Caco-2 (cell line): ENCODE measurements at places on chromosomes 7 and 10. TPM values are rescaled to one million over a fixed set of nuclear protein-coding genes. Genes with fewer than 3 reads are reported as not detected.

FEZF1 gene
- total RNA-seq = not detected in 2 replicates

FAM237B gene
- total RNA-seq = not detected in 2 replicates

SLC37A3 gene
- 40.6 and 46.4 TPM in 2 replicates for total RNA-seq

ASIC3 gene
- 0.70 and 1.1 TPM in 2 replicates for total RNA-seq

GLI3 gene
- 1.00 and 1.1 TPM in 2 replicates for total RNA-seq

BLNK gene
- 0.30 and 0.36 TPM in 2 replicates for total RNA-seq

MOGAT3 gene
- 6.3 and 8.1 TPM in 2 replicates for total RNA-seq

SLC16A12 gene
- not detected in 2 replicates for total RNA-seq

PLEKHS1 gene
- total RNA-seq = not detected in 2 replicates

PIK3CG gene
- total RNA-seq = not detected in 2 replicates

CALN1 gene
- total RNA-seq = not detected in 2 replicates

HOXA5 gene
- 4.3 and 4.9 TPM in 2 replicates for total RNA-seq

OR2A25 gene
- not detected in 2 replicates for total RNA-seq

- DNase-seq = no peak
Measured at GRCh38 chr7:97026715-97027426, 2.2 kb upstream of the DLX5 start.

GRCh38 chr7:75601539-75601938 is 109.4 kb downstream of the SPDYE5 start:
- no peak for DNase-seq

- DNase-seq = no peak
Measured at GRCh38 chr7:135235841-135236240, 2.2 kb downstream of the STRA8 start.

DNA sequence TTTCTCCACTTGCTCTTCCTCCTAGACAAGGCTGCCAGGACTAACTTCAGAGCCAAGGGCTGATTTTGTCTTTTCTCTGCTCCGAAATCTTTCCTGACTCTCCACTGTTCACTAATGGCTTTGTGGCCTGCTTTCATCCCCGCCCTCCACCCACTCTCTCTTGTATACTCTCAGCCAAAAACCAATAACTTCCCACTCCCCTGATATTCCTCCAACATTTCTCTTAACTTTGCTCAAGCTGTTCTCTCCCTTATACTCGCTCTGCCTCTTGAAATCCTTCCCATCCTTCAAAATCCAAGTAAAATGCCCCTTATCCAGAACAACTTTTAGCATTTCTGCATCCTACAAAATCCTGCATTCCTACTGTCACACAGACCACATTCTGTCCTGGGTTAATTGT is 214.8 kb downstream of the PHTF2 start:
- no peak for DNase-seq

GRCh38 chr7:138378741-138379559 is 81.1 kb upstream of the TRIM24 start:
- no peak for DNase-seq

- no peak for DNase-seq
Measured at GRCh38 chr10:71975871-71976725, 11.9 kb downstream of the CHST3 start.

DNA sequence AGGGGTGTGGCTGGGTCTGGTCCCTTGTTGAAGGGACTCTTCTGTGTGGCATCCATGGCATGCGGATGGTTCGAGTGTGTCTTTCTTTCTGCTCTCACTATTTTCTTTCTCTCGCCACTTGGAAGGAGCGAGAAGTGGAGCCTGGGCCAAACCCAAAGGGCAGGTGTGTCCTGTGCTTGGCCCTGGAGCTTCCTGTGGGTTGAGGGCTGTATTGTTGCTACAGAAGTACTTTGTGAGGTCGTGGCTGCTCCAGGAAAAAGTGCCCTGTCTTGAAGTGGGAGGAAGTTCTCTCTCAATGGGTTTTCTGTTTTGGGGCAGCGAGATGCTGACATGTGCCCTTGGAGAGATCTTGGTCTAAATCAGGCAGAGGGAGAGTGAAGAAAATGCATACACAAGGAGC is 72.0 kb downstream of the DOCK1 start:
- DNase-seq = no peak

- DNase-seq = peak; percentile 52
Measured at GRCh38 chr7:7785344-7785973, 67.1 kb upstream of the RPA3 start.

DNA sequence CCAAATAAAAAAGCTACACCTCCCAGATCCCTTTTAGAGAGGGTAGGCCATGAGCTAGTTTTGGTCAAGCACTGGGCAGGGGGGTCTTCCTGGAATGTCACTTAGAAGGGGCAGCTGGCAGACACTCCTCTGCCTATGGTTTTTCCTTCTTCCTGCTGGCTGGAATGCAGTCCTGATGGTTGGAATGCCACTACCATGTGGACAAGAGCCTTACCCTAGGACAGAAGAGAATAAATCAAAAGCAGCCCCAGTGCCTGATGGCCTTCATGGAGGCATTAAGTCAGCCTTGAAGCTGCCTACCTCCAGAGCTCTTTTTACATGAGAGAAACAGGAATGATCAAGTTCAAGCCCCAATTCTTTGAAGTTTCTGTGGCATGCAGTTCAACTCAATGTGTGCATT is 43.5 kb upstream of the SORBS1 start:
- peak; percentile 15 for DNase-seq

DNA sequence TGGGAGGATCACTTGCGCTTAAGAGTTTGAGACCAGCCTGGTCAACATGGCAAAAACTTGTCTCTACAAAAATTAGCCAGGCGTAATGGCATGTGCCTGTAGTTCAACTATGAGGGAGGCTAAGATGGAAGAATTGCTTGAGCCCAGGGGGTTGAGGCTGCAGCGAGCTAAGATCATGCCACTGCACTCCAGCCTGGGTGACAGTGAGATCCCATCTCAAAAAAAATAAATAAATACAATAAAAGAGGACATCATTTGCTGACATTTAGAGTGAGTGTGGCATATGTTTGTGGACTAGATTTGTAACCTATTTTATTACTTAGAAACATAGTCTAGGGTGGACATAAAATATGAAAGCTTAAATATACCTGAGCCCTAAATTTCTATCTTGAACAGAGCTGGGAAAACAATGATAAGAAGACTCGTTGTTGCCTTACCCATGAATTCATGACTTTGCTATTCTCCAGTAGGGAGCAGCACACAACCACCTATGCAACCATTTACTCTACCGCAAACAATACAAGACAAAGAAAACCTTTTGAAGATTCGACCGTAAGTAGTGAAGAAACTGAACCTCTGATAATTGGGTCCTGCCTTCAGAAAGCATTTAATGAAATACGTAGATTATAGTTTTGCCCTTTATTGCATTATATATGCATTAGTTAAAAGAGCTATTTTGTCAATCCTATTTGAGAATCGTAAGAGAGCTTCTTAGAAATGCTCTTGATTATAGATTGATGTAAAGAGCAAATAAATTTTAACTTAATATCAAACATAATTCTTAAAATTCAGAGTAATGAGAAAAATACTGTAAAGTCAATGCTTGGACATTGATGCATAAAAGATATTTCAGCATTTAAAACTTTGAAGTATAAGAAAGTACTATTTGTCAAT is 83.5 kb downstream of the GNAT3 start:
- peak; percentile 39 for DNase-seq

DNA sequence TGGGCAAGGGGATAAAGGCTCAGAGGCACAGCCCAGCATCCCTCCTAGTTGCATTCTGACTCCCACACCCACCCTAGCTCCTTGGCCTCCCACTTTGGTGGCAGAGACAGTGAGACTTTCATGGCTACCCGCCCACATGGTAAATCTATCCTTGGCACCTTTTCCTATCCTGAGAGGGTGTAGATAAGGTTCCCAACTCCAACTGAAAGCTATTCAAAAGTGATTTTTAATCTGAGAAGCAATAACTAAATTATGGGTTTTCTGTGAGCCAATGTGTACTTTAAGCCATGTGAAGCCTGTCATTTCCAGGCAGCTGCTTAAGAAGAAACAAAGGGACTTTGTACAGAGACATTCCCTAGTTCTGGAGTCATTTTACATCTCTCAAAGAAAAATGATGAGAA is 9.1 kb downstream of the LAMB1 start:
- DNase-seq = no peak

DNA sequence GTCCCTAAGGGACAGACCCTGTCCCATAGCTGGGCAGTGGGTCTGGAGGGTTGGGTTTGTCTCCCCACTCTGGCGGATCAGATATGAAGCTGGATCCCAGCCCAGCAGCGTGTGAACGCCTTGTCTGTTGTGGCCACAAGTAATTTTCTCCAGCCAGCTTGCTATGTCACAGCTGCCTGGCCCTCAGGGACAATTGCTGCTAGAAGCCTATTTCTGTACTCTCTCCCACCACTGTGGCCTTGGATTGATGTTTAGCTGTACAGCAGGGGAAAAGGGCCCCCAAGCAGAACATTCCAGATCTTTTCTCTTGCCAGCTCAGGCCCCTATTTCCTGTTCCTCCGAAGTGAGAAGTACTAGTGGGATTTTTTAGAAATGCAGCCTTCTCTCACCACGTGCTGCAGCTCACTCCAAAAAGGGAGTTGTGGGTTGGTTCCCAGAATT is 53.5 kb upstream of the WAC start:
- DNase-seq = no peak

GRCh38 chr10:71285180-71285545 is 33.9 kb upstream of the SLC29A3 start:
- DNase-seq = peak; percentile 80

GRCh38 chr7:12436126-12436525 is 32.5 kb upstream of the VWDE start:
- DNase-seq = no peak

DNA sequence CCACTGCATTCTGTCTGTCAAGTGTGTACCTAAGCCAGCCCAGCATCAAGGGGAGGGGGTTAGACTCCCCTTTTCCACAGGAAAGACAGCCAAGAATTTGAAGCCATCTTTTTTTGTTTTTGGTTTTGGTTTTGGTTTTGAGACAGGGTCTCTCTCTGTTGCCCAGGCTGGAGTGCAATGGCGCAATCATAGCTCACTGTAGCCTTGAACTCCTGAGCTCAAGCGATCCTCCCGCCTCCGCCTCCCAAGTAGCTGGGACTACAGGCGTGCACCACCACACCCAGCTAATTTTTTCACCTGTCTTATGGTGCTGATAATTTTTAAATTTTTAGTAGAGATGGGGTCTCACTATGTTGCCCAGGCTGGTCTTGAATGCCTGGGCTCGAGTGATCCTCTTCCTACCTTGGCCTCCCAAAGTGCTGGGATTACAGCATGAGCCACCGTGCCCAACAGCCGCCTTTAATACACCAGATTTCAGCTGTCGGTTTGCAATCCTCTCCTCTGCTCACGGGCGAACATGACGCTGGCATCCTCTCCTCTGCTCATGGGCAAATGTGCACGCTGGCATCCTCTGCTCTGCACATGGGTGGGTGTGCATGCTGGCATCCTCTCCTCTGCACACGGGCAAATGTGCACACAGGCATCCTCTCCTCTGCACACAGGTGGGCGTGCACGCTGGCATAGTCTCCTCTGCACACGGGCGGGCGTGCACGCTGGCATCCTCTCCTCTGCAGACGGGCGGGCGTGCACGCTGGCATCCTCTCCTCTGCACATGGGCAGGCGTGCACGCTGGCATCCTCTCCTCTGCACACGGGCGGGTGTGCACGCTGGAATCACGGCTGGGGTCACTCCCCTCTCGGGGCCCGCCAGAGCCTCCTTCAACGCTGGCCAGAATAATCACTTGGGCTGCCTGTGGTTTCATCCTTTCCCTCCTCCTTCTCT is 56.0 kb upstream of the PDGFA start:
- DNase-seq = no peak

DNA sequence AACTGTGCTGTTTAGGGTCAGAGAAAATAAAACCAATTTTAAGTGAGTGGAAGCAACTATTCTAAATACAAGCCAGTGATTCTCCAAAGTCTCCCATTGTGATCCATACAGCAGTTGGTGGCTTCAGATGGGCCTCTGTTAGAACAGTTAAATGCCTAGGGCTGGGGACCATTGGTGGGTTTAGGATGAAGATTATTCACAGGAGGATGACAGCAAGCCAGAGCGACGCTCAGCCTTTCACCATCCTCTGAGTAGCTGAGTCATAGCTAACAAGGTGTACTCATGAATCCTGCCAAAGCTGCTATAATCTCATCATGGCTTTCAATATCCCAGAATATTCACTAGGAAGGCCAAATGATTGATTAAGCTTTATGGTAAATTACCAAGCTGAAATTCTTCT is 39.6 kb downstream of the STARD3NL start:
- DNase-seq = no peak

- no peak for DNase-seq
Measured at GRCh38 chr10:35210961-35211360, 84.3 kb downstream of the CREM start.

DNA sequence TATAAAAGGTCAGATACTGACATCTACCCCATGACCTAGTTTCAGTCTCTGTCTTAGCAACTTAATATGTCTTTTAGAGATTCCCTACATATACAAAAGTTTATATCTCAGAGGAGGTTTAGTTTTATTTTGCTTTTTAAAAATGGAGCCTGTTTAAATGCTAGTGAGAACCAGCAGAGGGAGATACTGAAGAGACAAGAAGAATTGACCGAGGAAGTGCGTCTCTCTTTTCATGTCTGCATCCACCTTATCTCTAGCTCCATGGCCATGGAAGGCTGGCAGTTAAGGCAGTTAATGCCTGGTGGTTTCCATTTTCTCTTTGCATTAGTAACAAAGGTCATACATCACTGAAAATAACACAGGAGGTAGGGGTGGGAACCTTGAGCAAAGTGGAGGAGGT is 10.7 kb downstream of the SUV39H2 start:
- no peak for DNase-seq

GRCh38 chr10:103576862-103577261 is 83.4 kb downstream of the NEURL1 start:
- DNase-seq = peak; percentile 56

DNA sequence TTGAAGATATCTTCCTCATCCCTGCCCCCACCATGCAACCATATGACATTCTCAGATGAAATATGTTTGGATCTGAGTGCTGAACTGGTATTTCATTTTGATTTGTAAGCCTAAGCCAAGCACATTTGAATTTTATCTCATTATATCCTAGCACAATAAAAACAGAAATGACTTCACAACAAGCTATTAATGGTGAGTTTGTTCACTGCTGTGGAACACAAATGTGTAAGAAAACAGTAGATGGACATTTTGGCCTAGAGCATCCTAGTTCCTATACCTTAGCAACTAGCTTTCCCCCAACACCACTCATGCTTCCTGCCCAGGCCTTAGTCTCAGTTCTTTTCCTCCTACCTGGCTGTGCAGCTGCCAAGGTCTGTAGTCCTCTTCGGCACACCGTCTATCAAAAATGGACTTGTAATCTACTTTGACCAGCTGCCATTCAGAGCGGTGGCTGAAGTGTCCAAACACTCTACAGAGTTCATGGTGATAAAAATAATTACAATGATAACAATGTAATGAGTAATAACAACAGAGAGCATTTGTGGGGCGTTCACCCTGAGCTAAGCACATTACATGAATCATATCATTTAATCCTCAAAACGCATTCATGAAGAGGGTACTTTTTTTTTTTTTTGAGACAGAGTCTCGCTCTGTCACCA is 491.9 kb downstream of the SORCS1 start:
- DNase-seq = no peak

- no peak for DNase-seq
Measured at GRCh38 chr10:93697207-93697606, 5.2 kb downstream of the FRA10AC1 start.
